Stimulated activated CD8-positive, alpha-beta memory T cell treated with anti-CD3 and anti-CD28 coated beads, Interleukin-15, amount 100 ng/mL, for 48 hours (primary cell): ENCODE measurements at places on chromosomes 12 and 14.

- DNase-seq = no peak
These were observed 56.6 kb upstream of the METAP2 start for GRCh38 chr12:95417372-95417771.

- DNase-seq = no peak
These were observed 98.9 kb downstream of the PCNX1 start for GRCh38 chr14:71006200-71006563.

DNA sequence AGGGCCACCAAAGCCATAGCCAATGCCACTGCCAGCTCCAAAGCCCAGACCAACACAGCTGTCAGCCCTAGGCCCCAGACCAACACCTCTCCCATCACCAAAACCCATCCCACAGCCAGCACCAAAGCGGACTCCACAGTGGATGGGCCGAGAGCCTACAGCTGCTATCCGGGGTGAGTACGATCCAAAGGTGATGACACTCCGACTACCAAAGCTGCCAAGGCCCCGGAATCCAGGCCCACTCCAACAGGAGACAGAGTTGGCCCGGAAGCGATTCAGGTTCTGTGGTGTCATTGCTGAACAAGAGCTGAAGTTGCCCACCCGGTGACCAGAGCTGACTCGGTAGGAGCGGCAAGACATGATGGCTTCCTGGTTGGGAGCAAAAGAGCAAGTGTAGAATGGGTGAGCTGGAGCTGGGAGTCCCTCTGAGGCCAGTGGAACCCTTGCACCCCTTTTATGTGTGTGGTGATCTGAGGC, at the start of gene KRT84:
KRT84 (minus strand) TSS at position 427 of the 477 bp plus-strand sequence; CDS start at position 360, 67 bp downstream.
- DNase-seq = no peak

DNA sequence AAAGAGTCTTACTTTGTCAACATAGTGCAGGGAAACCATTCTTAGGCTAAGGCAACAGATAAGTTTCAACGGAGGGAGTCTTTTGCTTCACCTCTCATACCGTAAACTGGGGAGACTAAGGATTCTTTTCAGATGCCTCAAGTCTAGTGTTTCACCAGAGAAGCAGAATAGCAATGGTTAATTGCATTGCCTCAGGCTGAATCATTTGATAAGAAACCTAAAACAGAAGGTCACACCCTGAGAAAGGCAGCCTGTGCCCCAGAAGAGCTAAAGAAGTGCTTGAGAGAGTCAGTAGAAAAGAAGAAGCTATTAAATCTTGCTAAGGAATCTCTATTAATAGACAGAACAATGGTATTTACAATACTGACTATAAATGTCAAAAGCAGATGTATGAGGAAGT, 21.8 kb upstream of the ATXN7L3B start:
- DNase-seq = no peak

DNA sequence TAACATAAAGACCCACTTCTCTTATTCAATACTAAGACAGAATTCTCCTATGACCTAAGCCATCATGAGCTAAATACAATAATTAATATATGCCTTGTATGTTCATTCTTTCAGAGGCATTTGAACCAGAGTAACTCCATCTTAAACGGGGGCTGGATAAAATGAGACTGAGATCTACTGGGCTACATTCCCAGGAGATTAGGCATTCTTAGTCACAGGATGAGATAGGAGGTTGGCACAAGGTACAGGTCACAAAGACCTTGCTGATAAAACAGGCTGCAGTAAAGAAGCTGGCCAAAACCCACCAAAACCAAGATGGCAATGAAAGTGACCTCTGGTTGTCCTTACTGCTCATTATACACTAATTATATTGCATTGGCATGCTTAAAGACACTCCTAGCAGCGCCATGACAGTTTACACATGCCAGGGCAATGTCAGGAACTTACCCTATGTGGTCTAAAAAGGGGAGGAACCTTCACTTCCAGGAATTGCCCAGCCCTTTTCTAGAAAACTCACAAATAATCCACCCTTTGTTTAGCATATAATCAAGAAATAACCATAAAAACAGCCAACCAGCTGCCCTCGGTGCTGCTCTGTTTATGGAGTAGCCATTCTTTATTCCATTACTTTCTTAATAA, 260.7 kb downstream of the SSPN start:
- DNase-seq = no peak

- DNase-seq = no peak
These were observed 25.5 kb upstream of the NAA30 start for GRCh38 chr14:57364659-57365450.

DNA sequence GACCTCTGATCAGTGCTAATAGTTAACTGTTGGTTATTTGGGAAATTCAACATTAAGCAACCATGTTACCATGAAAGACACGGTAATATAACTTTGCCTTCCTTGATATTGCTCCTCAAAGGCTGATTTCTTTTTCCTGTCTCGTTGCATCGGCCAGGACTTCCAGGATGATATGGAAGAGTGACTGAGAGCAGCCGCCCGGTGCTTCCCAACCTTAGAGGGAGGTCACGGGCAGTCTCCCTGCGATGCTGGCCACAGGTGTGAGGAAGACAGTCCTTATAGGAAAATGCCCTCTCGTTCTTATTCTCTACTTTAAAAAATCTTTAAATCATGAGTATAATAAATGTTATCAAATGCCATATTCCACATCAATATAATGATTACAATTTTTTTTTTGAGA, 33.1 kb upstream of the GPR132 start:
- DNase-seq = no peak

GRCh38 chr12:111201036-111201435, 167.9 kb downstream of the PHETA1 start:
- no peak for DNase-seq

DNA sequence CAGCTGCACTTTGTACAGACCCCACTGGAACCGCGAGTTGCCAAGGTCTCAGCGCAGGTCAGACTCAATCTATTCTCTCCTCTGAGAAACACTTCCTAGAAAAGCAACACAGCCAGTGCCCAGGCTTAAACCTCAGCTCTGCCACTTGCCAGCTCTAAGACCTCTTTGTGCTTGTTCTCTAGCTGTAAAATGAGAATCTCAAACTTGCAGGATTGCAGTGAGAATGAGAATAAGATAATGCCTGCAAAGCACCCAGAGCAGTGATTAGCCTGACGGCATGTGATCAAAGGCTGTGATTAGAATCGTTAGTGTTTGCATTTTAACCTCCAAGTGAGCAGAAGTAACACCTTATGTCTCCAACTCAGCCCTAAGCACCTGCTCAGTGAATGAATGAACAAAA, 21.3 kb downstream of the ANO2 start:
- no peak for DNase-seq

- DNase-seq = no peak
These were observed 21.3 kb downstream of the SCAF11 start for GRCh38 chr12:45969084-45969483.

GRCh38 chr12:101209319-101210302, at the start of gene SLC5A8:
SLC5A8 (minus strand) TSS chr12:101210238; CDS start chr12:101209848, 390 bp downstream.
- no peak for DNase-seq

DNA sequence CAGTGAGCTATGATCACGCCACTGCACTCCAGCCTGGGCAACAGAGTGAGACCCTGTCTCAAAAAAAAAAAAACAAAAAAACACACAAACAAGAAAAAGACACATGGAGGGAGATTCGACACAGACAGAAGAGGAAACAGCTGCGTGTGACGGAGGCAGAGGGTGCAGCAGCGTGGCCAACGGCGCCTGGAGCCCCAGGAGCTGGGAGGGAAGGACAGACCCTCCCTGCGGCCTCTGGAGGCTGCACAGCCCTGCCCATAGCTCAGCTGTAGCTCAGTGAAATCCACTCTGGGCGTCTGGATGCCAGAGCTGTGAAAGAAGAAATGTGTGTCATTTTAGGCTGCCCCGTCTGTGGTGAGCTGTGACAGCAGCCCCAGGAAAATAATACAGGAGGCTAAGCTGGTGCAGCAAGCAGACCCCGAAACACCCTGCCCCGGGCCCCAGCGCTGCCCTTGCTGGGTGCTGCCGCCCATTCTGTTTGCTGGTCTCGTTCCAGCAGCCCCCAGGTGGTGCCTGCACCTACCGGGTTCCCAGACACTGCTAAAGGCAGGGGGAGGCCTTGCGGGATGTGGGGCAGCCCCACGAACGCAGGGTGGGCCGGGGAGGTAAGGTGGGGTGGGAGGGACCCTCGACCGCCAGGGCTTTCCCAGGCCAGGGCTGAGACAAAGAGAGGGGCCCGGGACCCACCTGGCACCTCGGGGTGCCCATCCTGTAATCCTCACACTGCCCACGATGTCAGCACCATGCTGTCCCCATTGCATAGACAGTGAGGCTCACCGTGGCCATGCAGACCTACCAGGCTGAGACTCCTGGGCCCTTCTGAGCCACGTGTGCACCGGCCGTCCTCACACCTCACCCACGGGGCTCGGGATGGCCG, 21.2 kb downstream of the GALNT9 start:
- no peak for DNase-seq

GRCh38 chr14:91897106-91897701, 29.9 kb upstream of the TC2N start:
- DNase-seq = no peak

- DNase-seq = peak; percentile 1
These were observed 194.4 kb upstream of the CRY1 start for GRCh38 chr12:107287436-107288413.

DNA sequence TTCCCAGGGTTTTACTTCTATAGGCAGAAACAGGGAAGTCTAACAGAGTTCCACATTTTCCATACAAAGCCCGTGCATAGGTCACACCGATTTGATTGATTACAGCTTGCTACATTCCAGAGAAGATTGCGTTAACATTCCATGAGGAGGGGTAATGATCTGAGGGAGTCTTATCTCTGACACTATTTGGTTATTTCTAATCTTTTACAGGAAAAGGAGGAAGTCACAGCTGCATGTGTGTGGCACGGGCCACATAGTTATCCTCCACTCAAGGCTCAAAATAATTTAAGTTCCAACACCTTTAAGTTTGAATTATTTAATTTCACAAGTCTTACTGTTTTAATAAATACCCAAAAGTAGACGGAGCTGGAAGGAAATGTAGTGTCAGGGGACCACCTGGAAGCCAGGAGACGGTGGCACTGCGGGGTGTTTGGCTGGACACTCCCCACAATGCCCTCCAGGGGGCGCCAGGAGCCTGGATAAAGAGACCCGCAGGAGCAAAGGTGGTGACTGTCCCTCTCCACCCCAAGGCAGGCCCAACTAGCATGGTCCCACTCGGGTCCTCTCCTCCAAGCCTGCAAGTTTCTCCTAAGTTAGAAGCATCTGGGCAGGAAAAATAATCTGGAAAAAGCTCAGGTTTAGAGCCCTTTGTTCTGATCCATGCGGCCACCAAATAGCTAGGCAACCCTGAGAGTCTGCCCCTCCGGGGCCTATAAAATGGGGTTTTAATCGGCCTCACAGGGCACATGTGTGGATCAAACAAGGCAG, 20.2 kb downstream of the KRT8 start:
- DNase-seq = peak; percentile 62

GRCh38 chr14:104345621-104346462, 207.5 kb downstream of the KIF26A start:
- no peak for DNase-seq

GRCh38 chr12:130819681-130820080, 19.4 kb downstream of the STX2 start:
- DNase-seq = no peak

DNA sequence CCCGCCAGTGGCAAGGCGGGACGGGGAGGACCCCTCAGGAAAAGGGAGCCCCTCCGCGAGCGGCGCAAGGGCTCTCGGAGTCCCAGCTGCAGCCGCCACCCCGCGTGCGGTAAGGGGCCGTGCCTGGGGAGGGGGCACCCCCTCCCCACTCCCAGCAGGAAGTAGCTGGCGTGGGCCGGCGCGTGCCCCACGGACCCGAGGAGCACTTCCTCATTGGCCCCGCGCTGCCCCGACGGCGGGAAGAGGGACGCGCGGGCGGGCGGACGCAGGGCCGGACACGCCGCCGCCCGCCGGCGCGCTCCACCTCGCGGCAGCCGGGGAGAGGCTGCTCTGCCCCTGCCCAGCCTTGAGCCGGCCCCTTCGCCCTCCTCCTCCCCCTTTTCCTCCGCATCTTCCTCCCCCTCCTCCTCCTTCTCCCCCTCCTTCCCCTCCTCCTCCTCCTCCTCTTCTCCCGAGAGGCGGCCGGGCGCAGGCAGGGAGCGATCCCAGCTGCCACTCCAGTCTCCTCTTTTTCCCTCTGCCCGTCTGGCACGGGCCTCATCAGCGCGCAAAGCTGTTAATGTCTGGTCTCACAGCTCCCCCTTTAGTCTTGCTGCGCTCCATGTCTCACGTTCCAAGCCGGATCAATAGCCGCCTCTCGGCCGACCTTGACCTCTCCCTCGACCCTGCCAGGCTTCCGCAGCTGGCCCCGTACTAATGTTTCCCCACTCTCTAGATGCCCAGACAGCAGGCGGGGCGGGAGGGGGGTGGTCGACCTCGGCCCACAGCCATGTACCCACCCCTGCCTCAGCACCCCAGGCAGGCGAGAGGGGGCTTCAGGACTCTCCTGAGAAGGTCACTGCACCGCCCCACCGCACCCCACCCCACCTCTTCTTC, 2.6 kb upstream of the BCL11B start:
- no peak for DNase-seq

DNA sequence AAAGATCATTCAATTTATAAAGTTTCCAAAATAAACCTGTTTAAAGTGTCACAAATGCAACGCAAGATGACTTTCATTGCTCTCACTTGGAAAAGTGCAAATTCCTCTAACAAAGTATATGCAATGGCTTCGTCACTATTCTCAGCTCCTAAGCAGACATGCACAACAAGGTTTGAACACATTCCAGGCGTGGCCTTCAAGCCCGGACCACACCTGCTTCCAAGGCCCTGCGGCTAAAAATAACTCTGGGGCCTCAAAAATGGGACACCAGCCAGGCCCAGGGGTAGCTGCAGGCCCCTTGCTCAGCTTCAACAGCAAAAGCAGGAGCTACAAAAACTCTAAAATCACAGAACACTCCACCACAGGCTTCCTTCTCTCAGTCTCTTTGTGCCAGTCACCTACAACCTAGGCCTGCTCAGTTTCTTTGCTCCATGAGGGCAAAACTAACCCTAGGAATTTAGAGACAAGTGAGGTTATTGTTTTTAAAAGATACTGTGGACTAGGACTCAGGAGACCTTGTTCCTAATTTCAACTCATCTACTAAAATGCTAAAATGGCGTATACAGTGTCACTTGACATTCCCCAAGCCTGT, 29.3 kb downstream of the DUSP16 start:
- no peak for DNase-seq

DNA sequence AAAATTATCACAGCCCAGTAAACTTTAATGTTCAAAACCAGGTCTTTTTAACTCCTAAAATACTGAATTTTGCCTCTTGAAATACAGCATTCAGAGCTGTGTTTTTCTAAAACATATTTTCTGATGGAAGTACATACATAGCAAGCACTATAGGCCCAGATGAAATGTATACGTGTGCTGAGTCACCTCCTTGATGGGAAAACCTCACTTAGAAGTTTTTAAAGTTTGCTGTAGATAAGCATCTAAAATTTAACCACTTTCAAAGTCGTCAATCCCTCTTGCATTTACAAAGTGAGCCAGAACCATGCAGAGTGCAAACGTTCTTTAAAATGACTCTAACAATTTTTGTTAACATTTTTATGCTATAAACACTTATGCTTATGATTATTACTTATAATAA, 618.8 kb downstream of the RPS29 start:
- DNase-seq = no peak
